ENCODE measurements at places on chromosomes 6 and 20.

DNA sequence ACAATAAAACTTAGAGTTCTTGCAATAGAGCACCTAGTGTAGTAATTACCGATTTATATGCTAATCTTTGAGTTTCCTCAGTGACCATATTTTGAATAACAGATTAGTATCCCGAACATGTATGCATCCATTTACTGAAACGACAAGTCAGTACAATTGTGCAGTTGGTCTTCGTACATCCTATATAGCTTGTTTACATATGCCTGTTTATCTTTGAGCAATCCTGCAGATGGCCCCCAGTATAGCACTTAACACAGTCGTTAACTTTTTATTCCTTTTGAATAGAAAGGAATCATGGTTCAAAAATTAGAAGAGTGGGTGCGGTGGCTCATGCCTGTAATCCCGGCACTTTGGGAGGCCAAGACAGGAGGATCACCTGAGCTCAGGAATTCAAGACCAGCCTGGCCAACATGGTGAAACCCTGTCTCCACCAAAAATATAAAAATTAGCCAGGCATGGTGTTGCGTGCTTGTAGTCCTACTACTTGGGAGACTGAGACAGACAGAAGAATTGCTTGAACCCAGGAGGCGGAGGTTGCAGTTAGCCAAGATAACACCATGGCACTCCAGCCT lies 6.6 kb downstream of the SRSF6 start:
- DNase-seq: no peak

GRCh38 chr6:136782021-136782770 lies 10.1 kb downstream of the MAP3K5 start:
- DNase-seq: no peak

DNA sequence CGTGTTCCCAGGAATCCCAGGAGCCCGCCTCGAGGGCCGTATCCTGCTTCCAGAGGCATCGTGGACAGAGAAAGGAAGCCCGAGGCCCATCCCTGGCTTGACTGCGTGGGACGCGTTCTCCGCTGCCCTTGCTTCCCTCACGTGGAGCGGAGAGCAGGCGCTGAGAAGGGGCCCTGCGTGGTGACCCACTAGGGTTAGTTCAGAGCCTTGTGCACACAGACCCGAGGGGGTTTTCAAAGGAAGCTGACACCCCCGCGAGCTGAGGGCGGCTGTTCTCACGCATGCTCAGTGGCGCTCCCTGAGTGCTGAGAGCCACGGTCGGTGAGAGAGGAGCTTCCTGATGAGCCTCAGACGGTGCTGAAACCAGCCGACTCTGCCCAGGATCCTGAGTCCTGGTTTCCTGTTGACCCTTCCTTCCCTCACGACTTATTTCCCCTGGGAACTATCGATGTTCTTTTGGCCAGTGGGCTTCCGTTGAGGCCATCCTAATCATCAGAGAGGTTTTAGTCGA lies 28.9 kb upstream of the CCR6 start:
- DNase-seq: no peak

DNA sequence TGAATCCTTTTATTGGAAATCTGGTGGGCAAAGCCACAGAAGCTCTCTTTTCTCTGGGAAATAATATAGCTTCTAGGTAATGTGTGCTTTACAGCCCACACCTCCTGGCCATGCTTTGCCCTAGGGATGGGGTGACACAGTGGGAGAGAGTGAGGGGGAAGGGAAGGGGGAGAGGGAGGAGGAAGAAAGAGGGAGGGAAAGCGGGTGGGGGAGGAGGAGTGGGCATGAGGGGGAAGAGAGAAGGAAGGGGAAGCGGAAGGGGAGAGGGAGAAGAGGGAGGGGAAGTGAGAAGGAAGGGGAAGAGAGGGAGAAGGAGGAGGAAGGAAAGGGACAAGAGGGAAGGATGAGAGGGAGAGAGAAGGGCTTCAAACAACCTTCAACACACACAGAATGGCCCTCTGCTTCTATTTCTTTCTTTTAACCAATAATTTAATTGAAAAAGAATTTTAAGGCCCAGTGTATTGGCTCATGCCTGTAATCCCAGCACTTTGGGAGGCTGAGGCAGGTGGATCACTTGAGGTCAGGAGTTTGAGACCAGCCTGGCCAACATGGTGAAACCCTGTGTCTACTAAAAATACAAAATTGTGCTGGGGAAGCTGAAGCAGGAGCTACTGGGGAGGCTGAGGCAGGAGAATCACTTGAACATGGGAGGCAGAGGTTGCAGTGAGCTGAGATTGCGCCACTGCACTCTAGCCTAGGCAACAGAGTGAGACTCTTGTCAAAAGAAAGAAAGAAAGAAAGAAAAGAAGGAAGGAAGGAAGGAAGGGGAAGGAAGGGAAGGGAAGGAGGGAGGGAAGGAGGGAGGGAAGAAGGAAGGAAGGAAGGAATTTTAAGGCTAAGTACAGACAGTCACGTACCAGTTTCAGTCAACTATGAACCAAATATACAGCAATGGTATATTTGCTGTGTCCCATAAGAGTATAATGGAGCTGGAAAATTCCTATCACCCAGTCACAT lies 75.2 kb downstream of the RSPH3 start:
- DNase-seq: no peak

GRCh38 chr6:137871291-137871690 lies 4.2 kb downstream of the TNFAIP3 start:
- no peak for DNase-seq

- no peak for DNase-seq
These were observed 144.6 kb upstream of the BMP5 start for GRCh38 chr6:56019973-56020372.

DNA sequence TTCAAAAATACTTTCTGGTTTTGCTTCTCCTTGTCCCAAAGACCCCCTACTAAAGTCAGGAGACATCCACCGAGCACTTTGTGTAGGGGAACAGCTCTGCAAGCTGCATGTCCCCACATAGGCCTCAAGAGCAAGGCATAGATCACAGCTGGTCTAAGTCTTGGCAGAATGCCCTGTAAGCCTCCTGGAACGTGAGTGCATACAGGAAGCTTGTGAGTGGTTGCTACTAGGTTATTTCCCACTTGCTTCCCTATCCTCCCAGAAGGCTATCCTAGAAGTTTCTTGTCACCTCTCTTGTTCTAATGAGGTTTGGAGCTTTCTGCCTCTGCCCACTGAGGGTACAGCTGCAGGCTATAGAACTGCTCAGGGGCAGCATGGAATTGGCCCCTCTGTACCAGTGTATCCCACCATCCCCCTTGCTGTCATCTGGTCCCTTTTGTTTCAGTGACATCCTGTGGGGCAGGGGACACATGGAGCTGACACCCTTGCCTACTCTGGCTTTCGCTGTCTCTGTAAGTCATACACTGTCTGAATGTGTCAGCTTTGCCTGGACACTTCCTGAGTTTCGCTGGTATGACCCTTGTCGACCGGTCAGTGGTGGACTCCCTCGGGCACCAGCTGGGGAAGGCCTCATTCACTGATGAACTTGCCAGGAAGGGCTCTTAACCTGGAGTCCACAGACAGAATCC lies 35.6 kb upstream of the KCNK16 start:
- no peak for DNase-seq

DNA sequence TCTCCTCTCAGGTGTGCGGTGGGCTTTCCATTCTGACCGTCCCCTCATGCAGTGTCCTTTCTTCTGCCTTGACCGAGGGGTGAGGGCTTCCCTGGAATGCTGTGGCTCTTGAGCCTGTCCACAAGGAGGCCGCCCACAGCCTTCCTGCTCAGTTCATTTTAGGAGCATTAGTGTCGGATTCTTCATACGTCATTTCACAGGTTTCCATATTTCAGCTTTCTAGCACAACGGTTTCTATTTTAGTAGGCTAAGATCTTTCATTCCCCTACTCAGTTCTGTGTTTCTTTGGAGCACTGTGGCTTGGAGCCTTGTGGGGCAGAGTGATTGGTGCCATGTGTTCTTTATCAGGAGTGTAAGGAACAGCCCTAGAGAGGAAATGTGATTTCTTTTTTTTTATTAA lies 5.5 kb downstream of the PPP1R3G start:
- DNase-seq: no peak

- no peak for DNase-seq
These were observed 42.4 kb downstream of the SNX14 start for GRCh38 chr6:85551264-85551663.

DNA sequence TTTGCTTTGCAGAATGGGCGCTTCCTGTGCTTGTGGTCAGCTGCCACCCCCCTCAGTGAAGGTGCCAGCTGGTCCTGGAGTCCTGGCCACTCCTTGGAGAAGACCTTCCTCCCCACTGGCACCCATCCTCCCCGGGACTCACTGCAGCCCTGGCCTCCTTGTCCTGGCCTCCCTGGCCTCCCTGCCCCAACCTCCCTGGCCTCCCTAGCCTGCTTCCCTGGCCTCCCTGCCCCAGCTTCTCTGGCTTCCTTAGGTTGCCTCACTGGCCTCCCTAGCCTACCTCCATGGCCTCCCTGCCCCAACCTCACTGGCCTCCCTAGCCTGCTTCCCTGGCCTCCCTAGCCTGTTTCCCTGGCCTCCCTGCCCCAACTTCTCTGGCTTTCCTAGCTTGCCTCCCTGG lies 297.8 kb downstream of the CDH4 start:
- no peak for DNase-seq

- DNase-seq: no peak
These were observed 104.8 kb downstream of the NCOA3 start for GRCh38 chr20:47606414-47606982.

GRCh38 chr6:118843685-118844390 lies 50.1 kb upstream of the ASF1A start:
- no peak for DNase-seq

- DNase-seq: no peak
These were observed 802.3 kb downstream of the QKI start for GRCh38 chr6:164216839-164217238.

DNA sequence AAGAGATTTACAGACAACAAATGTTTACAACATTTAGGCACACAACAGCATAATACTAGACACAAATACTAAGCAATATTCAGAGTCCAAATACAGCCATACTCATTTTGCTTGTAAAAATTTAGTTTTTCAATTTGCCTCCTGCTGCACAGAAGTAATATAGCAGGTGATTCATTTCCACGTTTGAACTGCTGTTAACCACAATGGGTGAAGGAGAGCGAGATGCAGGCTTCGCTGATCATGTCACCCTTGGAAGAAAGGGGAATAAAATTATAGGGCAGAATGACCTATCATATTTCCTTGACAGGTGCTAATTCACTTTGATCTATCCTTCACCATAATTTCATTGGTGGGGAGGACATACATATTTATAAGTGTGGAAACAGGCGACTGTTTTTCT lies 643.8 kb upstream of the AGPAT4 start:
- DNase-seq: no peak

- DNase-seq: no peak
These were observed 30.8 kb downstream of the KDM1B start for GRCh38 chr6:18186033-18186432.

GRCh38 chr20:2840138-2840966 lies at the start of the genes PCED1A and VPS16:
TSS of gene PCED1A (minus strand) at chr20:2840655. CDS start at chr20:2839912, 743 bp downstream.
TSS of gene VPS16 (plus strand) at chr20:2840745. CDS start at chr20:2840775, 30 bp downstream.
- peak; percentile 81 for DNase-seq

GRCh38 chr20:39853636-39854035 lies 835.4 kb downstream of the MAFB start:
- no peak for DNase-seq

DNA sequence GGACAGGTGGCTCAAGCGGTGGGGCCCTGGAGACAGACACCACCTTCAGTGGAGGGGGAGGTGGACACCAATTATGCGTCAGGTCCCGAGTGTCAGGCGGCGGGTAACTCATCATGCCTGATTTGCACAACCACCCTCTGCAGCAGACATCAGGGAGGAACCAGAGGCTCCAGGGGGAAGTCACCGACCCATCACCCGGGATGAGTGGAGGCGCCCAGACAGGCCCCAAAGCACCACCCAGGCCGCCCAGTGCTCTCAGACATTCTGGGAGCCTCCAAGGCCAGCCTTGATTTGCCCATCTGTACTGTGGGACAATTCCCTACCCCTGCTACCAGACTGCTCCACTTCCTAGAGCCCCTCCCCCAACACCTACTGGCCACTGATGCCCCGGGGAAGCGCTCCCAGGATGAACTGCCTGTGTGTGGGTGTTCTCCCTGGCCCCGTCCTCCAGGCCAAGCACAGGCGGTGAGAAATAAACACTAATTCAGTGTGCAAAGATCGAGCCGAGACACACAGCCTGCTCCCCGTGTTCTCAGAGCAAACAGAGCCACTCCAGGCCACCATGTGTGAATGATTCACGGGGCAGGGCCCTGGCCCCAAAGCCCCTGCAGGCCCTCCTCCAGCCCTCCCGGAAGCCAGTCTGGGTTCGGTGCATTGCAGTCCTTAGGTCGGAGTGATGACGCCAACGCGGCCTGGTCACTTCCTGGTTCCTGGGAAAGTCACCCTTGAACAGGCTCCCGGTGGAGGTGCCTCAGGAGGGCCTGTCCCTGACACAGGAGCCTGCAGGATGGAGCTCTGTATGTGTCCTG lies 107.2 kb downstream of the ASXL1 start:
- DNase-seq: peak; percentile 63

- no peak for DNase-seq
These were observed 21.5 kb upstream of the CHD6 start for GRCh38 chr20:41639630-41640029.

- DNase-seq: no peak
These were observed 143.7 kb downstream of the MOXD1 start for GRCh38 chr6:132257561-132257960.

- DNase-seq: peak; percentile 20
These were observed 1.6 kb upstream of the TNFRSF6B start for GRCh38 chr20:63694584-63695423.

Measured in uterus (tissue), 4 donors.